ENCODE measurements at places on chromosomes 5 and 9. TPM values are rescaled to one million over a fixed set of nuclear protein-coding genes. Genes with fewer than 3 reads are reported as not detected.
A peak's percentile ranks its signal among the peaks of the same experiment; 100 is the strongest.

Gene CDX1
- not detected for total RNA-seq

GRCh38 chr5:96408210-96408777 lies 24.8 kb downstream of the PCSK1 start:
- DNase-seq: peak; percentile 71

Gene GOLM1
- total RNA-seq: 48.2 TPM

Gene TMEM252
- not detected for total RNA-seq

Gene LCN12
- not detected for total RNA-seq

Gene FRRS1L
- total RNA-seq: not detected

Gene GFI1B
- total RNA-seq: not detected
